ENCODE measurements at places on chromosomes 16 and 17. TPM values are rescaled to one million over a fixed set of nuclear protein-coding genes. Genes with fewer than 3 reads are reported as not detected.

DNA sequence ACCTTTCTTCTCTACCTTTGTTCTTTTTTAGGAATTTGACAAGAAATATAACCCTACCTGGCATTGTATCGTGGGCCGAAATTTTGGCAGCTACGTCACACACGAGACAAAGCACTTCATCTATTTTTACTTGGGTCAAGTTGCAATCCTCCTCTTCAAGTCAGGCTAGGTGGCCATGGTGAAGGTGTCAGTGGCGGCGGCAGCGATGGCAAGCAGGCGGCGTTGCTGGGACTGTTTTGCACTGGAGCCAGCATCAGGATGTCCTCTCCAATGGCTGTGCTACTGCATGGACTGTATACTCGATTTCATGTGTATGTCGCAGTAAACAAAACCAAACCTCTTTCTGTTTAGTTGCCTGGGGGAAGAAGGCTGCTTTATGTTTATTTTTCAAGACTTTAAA is 5.9 kb downstream of the DYNLL2 start:
- peaks cover 4% of the 10 kb centered on the region for H3K4me1 ChIP-seq
- H3K27ac ChIP-seq = no peak overlapping the region
- no peaks in the 10 kb centered on the region for H3K27me3 ChIP-seq
- DNase-seq = no peak
- H3K36me3 ChIP-seq = no peaks in the 10 kb centered on the region

- no peaks in the 10 kb centered on the region for H3K27me3 ChIP-seq
- H3K27ac ChIP-seq = peak overlapping the region; percentile 18
- no peaks in the 10 kb centered on the region for H3K36me3 ChIP-seq
Observed at GRCh38 chr17:83103200-83103942, 24.0 kb downstream of the METRNL start.

DNA sequence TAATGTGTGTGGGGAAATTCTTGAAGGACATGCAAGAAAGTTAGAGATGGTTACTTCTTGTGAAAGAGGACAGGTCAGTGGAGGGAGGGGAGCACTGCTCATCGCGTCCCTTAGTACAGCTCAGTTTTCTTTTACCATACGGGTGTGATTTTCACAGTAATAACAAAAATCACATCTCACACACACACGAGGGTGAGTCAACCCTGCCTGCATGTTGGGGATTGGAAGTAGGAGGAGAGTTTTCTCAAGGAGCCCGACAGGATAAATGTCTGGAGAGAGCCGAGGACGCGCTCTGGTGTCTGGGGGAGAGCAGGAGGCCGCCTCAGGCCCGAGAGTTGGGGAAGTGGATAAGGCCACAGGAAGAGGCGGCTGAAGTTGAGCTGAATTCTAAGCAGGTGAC is 16.4 kb downstream of the PLCD3 start:
- H3K4me1 ChIP-seq = no peaks in the 10 kb centered on the region
- DNase-seq = no peak
- H3K27ac ChIP-seq = no peak overlapping the region
- no peaks in the 10 kb centered on the region for H3K27me3 ChIP-seq

GRCh38 chr16:87689956-87690465 is 75.8 kb downstream of the KLHDC4 start:
- H3K27ac ChIP-seq = no peak overlapping the region
- no peaks in the 10 kb centered on the region for H3K4me1 ChIP-seq
- H3K36me3 ChIP-seq = no peaks in the 10 kb centered on the region
- DNase-seq = no peak

- peak overlapping the region; percentile 83 for H3K27ac ChIP-seq
- no peaks in the 10 kb centered on the region for H3K27me3 ChIP-seq
- peak; percentile 53 for DNase-seq
- no peak overlapping the region for H3K4me3 ChIP-seq
- H3K36me3 ChIP-seq = no peaks in the 10 kb centered on the region
- H3K4me1 ChIP-seq = peaks cover 50% of the 10 kb centered on the region
Observed at GRCh38 chr17:57895382-57896060, 45.7 kb upstream of the MRPS23 start.

GRCh38 chr17:71022758-71023157 is 853.4 kb downstream of the KCNJ2 start:
- H3K27me3 ChIP-seq = no peaks in the 10 kb centered on the region
- H3K27ac ChIP-seq = no peak overlapping the region
- H3K4me1 ChIP-seq = no peaks in the 10 kb centered on the region
- H3K36me3 ChIP-seq = no peaks in the 10 kb centered on the region

Gene OR1F1
- total RNA-seq = not detected

Gene WSCD1
- 0.88 TPM for total RNA-seq

DNA sequence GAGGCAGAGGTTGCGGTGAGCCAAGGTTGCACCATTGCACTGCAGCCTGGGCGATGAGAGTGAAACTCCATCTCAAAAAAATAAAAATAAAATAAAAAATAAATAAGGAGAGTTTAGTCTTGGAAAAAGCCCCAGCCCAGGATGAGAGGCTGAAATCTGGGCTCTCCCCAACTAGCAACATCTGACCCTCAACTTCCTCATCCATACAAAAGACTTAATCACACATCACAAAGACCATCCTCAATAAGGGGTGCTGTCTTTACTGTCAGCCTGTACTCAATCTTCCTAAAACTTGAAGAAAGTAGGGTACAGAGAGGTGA is 11.4 kb upstream of the SLC4A1 start:
- DNase-seq = no peak
- H3K27me3 ChIP-seq = no peaks in the 10 kb centered on the region
- no peak overlapping the region for H3K4me3 ChIP-seq
- no peaks in the 10 kb centered on the region for H3K36me3 ChIP-seq

GRCh38 chr16:86300746-86301481 is 209.4 kb upstream of the FOXF1 start:
- H3K36me3 ChIP-seq = no peaks in the 10 kb centered on the region
- no peak overlapping the region for H3K27ac ChIP-seq
- no peak overlapping the region for H3K4me3 ChIP-seq
- DNase-seq = no peak
- peaks cover 89% of the 10 kb centered on the region for H3K27me3 ChIP-seq

DNA sequence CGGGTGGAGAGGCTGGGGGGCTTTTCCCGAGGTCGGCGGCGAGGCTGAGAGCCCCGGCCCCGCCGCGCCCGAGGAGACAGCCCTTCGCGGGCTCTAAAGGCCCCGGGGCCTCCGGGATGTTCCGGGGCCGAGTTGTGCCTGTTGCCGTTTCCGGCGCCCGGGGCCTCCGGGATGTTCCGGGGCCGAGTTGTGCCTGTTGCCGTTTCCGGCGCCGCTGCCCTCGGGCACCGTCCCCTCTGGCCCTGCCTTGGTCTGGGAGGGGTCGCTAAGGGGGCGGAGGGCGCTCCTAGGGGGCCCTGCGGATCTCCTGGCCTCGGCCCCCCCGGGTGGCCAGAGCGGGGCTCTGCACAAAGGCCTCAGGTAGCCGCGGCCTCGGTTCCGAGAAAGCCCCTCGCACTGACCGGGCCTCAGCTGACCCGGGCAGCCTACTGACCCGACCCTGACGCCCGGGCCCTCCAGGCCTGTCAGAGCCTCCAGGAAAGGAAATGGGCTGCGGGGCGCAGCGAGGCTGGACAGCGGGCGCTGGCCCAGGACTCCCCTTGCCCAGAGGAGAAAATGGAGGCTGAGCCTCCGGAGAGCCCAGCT is 24.2 kb downstream of the ACTG1 start:
- no peak for DNase-seq
- H3K27me3 ChIP-seq = no peaks in the 10 kb centered on the region
- peak overlapping the region; percentile 78 for H3K4me3 ChIP-seq
- no peaks in the 10 kb centered on the region for H3K36me3 ChIP-seq
- H3K27ac ChIP-seq = peak overlapping the region; percentile 45

Gene C1QTNF8
- total RNA-seq = not detected

GRCh38 chr17:68892193-68892592 is 63.0 kb downstream of the ABCA8 start:
- H3K4me3 ChIP-seq = no peak overlapping the region
- no peaks in the 10 kb centered on the region for H3K4me1 ChIP-seq
- no peak overlapping the region for H3K27ac ChIP-seq
- no peaks in the 10 kb centered on the region for H3K27me3 ChIP-seq
- peaks cover 4% of the 10 kb centered on the region for H3K36me3 ChIP-seq

Gene C16orf54
- 0.66 TPM for total RNA-seq

Gene ZSCAN10
- not detected for total RNA-seq

DNA sequence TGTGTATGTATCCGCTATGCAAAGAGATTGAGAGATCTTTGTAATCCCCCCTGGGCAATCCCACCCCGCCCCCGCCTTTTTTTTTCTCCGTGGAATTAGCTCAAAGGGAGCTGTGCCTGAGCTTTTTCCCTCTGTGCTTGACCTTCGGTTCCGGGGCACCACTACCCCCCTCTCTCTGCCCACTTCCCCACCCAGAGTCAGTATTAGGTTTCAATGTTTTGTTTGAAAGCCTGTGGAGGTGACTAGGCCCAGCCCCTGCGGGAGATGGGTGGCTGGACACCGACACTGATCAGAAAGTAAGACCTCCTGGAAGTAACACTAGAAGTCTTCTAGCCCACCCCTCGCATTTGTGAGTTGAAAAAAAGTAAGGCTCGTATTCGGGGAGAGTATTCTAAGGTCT is 7.0 kb downstream of the CBLN1 start:
- no peak overlapping the region for H3K27ac ChIP-seq
- H3K4me3 ChIP-seq = no peak overlapping the region
- no peak for DNase-seq
- no peaks in the 10 kb centered on the region for H3K4me1 ChIP-seq
- peaks cover 84% of the 10 kb centered on the region for H3K27me3 ChIP-seq

Gene CDRT15
- not detected for total RNA-seq

Gene SLC47A2
- not detected for total RNA-seq

DNA sequence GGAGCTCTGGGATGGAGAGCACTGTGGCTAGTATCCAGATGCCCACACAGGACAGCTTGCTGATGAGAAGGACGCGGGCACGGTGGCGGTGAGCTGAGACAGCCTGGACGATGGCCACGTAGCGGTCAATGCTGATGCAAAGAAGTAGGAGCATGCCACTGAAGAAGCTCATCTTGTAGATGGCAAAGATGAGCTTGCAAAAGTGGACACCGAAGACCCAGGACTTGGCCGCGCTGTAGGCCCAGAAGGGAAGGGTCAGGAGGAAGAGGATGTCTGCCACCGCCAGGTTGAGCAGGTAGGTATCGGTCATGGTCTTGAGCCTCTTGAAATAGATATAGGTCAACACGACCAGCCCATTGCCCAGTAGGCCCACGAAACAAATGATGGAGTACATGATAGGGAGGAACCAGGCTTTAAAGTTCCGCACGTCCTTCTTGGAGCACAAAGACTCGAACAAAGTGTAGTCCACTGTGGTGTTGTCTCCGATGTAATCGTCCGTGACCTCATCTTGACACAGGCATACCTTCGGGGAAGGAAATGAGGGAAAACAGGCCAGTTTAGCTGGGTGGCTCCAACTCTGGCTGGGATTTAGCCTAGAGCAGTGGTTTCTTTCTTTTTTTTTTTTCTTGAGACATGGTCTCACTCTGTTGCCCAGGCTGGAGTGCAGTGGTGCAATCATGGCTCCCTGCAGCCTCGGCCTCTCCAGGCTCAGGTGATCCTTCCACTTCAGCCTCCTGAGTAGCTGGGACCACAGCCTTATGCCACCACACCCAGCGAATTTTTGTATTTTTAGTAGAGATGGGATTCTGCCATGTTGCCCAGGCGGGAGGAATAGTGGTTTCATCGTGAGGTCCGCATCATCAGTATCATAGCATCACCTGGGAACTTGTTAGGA is 9.7 kb downstream of the CCR7 start:
- H3K4me1 ChIP-seq = peaks cover 49% of the 10 kb centered on the region
- no peaks in the 10 kb centered on the region for H3K36me3 ChIP-seq
- H3K27ac ChIP-seq = peak overlapping the region; percentile 97
- H3K27me3 ChIP-seq = no peaks in the 10 kb centered on the region
- H3K4me3 ChIP-seq = no peak overlapping the region

Gene KRTAP1-1
- total RNA-seq = not detected

DNA sequence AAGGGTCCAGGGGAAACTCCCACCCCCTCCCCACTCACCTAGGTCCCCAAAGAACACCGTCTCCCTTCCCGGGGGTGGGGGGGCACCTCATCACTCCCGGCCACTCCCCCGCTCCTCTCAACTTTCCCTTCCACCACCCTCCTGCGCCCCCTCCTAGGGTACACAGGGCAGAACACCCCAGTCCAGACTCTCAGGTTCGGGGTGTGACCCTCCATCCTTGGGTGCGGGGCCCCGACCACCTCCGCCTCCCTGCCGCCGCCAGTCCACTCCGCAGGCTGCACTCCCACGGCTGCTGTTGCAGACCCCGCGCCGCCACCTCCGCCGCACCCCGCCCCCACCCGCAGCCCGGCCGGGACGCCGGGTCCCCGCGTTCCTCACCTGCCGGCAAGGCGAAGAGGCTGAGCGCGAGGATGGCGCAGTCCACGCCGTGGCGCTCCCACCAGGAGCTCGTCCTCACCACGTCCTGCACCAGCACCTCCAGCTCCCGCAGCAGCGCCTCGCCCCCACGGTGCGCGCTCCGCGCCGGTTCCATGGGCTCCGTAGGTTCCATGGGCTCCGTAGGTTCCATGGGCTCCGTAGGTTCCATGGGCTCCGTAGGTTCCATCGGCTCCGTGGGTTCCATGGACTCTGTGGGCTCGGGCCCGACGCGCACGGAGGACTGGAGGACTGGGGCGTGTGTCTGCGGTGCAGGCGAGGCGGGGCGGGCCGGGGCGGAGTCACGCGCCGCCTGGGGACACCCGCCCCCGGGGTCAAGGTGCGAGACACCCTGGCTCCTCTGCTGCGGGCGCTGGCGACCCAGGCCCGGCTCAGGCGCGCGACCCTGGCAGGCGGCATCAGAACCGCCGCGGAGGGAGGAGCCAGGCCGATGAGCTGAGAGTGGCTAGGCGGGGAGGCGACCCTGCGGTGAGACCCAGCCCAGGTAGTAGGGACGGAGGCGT is at the start of gene FADS6:
TSS of gene FADS6 (minus strand) at position 660 of the 938 bp plus-strand sequence. CDS start at position 622, 38 bp downstream.
- peak within 1 kb of the TSS; percentile 58 for H3K4me3 ChIP-seq
- H3K27ac ChIP-seq = no peak within 1 kb of the TSS
- H3K4me1 ChIP-seq = no peaks in the 10 kb centered on the region
- no peaks in the 10 kb centered on the region for H3K36me3 ChIP-seq
- peaks cover 56% of the 10 kb centered on the region for H3K27me3 ChIP-seq
- DNase-seq = no peak

DNA sequence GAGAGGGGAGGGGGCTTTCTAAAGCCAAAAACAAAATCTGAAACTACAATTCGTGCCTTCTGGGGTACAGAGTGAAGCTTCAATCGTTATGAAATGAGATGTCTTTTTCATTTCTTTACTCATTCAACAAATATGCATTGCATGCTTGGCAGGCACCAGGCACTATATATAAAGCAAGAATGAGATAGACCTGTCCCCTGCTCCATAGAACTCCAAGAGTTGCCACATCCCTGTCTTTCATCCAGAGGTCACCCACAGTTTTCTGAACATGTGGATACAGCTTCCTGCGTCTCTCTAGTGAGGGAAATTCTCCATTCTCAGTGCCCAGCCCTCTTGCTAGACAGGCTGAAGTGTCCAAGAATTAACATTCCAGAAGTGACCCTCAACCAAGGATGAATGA is 343.2 kb upstream of the MAF start:
- H3K27me3 ChIP-seq = no peaks in the 10 kb centered on the region
- H3K4me3 ChIP-seq = no peak overlapping the region
- no peaks in the 10 kb centered on the region for H3K36me3 ChIP-seq
- DNase-seq = no peak
- no peaks in the 10 kb centered on the region for H3K4me1 ChIP-seq

DNA sequence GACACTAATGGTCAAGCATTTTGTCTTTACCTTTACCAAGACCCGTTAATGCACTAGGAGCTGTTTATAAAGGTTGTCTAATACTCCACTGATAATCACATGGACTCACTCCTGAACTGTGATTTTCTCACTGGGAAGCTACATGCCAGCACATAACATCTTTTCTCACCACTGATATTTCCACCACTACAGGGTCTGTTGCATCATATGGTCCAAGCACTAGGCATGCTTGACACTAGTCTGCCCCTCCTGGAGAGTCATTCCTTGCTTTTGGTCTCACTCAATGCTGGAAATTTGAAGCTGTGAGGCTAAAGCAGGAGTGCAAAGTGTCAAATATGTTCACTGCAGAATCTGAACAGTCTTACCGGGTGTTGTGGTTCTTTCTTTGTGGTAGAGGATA is 1576.8 kb downstream of the CDH8 start:
- no peak for DNase-seq
- no peak overlapping the region for H3K27ac ChIP-seq
- H3K4me3 ChIP-seq = no peak overlapping the region
- no peaks in the 10 kb centered on the region for H3K4me1 ChIP-seq
- H3K36me3 ChIP-seq = no peaks in the 10 kb centered on the region

Data from breast epithelium (tissue), 4 donors.